ENCODE measurements at places on chromosomes 5 and 9. TPM values are rescaled to one million over a fixed set of nuclear protein-coding genes. Genes with fewer than 3 reads are reported as not detected.

GRCh38 chr5:55234121-55234700 is 803 bp upstream of the CCNO start:
- H3K27ac ChIP-seq, result no peak overlapping the region
- H3K27me3 ChIP-seq, result peaks cover 50% of the 10 kb centered on the region
- no peak for DNase-seq
- peak overlapping the region; percentile 52 for H3K4me3 ChIP-seq
- H3K36me3 ChIP-seq, result no peaks in the 10 kb centered on the region

GRCh38 chr9:136568288-136569081 is 22.6 kb upstream of the NOTCH1 start:
- DNase-seq, result no peak
- no peak overlapping the region for H3K4me3 ChIP-seq
- H3K27ac ChIP-seq, result peak overlapping the region; percentile 30
- no peaks in the 10 kb centered on the region for H3K27me3 ChIP-seq

GRCh38 chr5:35036536-35036935 is 11.2 kb downstream of the AGXT2 start:
- no peak for DNase-seq
- no peak overlapping the region for H3K4me3 ChIP-seq
- no peaks in the 10 kb centered on the region for H3K27me3 ChIP-seq
- H3K36me3 ChIP-seq, result no peaks in the 10 kb centered on the region
- no peaks in the 10 kb centered on the region for H3K4me1 ChIP-seq
- H3K27ac ChIP-seq, result no peak overlapping the region

GRCh38 chr9:15505921-15506320 is 4.8 kb downstream of the PSIP1 start:
- H3K27ac ChIP-seq, result no peak overlapping the region
- no peaks in the 10 kb centered on the region for H3K27me3 ChIP-seq
- no peaks in the 10 kb centered on the region for H3K36me3 ChIP-seq
- DNase-seq, result no peak
- no peak overlapping the region for H3K4me3 ChIP-seq

GRCh38 chr9:124779368-124780059 is 2.6 kb downstream of the OLFML2A start:
- H3K4me1 ChIP-seq, result peaks cover 63% of the 10 kb centered on the region
- no peaks in the 10 kb centered on the region for H3K27me3 ChIP-seq
- no peak overlapping the region for H3K4me3 ChIP-seq
- H3K27ac ChIP-seq, result peak overlapping the region; percentile 81
- H3K36me3 ChIP-seq, result no peaks in the 10 kb centered on the region

- H3K27me3 ChIP-seq, result no peaks in the 10 kb centered on the region
- peaks cover 9% of the 10 kb centered on the region for H3K4me1 ChIP-seq
- DNase-seq, result no peak
- no peaks in the 10 kb centered on the region for H3K36me3 ChIP-seq
- H3K4me3 ChIP-seq, result peak overlapping the region; percentile 19
Measured at GRCh38 chr9:111037356-111037707, 938 bp downstream of the LPAR1 start.

GRCh38 chr9:68797116-68797515 is 92.1 kb downstream of the PIP5K1B start:
- H3K27me3 ChIP-seq, result no peaks in the 10 kb centered on the region
- DNase-seq, result no peak
- peaks cover 10% of the 10 kb centered on the region for H3K4me1 ChIP-seq

DNA sequence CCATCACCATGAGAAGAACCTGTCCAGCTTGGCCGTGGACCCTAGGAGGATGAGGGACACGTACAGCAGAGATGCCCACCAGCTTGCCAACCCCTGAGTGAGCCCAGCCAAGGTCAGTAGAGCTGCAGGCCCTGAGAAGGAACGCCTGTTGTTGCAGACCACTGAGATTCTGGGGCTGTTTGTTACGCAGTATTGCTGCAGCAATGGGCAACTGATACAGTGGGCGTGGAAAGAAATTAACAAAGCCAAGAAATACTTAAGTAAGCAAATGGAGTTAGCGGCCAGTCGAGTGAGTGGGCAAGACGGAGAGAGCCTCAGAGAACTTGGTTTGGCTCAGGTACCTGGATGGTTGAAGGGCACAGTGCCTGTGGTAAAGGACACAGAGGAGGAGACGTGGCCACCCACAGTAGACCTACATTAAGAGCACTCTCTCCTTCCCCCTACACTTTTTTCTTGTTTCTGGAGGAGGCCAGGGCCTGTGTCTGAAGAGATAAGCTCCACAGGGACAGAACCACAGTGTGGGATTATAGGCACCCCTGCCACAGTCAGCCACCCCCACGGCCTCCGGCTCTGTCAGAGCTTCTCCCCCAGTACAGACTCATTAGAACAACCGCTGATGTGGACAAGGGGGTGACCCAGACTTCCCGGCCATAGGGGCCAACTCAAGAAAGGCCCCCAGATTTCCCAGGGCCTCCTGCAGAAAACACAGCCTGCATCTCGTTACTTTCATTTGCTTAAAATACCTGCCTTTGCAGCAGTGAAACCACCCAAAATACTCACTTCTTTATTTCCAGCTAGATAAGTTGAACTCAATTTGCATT is 40.1 kb upstream of the GRHPR start:
- H3K36me3 ChIP-seq, result no peaks in the 10 kb centered on the region
- no peak for DNase-seq
- no peak overlapping the region for H3K27ac ChIP-seq
- no peaks in the 10 kb centered on the region for H3K4me1 ChIP-seq
- no peaks in the 10 kb centered on the region for H3K27me3 ChIP-seq
- H3K4me3 ChIP-seq, result no peak overlapping the region

Gene NXNL2
- total RNA-seq, result 4.2 TPM

Gene IFNA13
- total RNA-seq, result not detected

GRCh38 chr9:20312732-20313131 is 309.6 kb downstream of the MLLT3 start:
- H3K36me3 ChIP-seq, result no peaks in the 10 kb centered on the region
- no peak overlapping the region for H3K4me3 ChIP-seq
- peaks cover 1% of the 10 kb centered on the region for H3K4me1 ChIP-seq
- no peaks in the 10 kb centered on the region for H3K27me3 ChIP-seq
- H3K27ac ChIP-seq, result no peak overlapping the region

Gene TMOD1
- 8.8 TPM for total RNA-seq

DNA sequence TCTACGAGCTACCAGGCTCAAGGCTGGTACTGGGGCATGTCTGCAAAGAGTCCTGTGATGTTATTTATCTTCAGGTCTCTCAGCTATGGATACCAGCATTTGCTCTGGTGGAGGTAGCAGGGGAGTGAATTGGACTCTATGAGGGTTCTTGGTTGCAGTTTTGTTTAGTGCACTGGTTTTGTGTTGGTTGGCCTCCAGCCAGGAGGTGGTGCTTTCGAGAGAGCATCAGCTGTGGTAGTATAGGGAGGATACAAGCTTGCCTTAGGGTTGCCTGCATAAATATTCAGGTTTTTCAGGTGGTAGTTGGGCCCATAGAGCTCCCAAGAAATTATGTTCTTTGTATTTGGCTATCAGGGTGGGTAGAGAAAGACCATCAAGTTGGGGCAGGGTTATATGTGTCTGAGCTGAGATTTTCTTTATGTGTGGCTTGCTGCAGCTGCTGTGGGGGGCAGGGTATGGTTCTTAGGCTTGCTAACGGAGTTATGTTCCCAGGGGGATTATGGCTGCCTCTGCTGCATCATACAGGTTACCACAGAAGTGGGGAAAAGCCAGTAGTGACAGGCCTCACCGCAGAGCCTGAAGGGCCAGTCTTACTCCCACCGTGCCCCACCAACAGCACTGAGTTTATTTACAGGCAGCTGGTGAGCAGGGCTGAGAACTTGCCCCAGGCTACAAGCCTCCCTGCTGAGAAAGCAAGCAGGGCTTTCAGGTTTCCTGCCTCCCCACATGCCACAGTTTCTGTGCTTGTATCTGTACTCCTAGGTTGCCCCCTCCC is 9.7 kb upstream of the RIOK2 start:
- DNase-seq, result no peak
- no peak overlapping the region for H3K4me3 ChIP-seq
- no peaks in the 10 kb centered on the region for H3K27me3 ChIP-seq
- no peaks in the 10 kb centered on the region for H3K4me1 ChIP-seq
- H3K36me3 ChIP-seq, result no peaks in the 10 kb centered on the region
- no peak overlapping the region for H3K27ac ChIP-seq

- DNase-seq, result no peak
- H3K27ac ChIP-seq, result no peak overlapping the region
- H3K36me3 ChIP-seq, result no peaks in the 10 kb centered on the region
- H3K4me1 ChIP-seq, result no peaks in the 10 kb centered on the region
Measured at GRCh38 chr5:130868186-130868840, 296.7 kb downstream of the HINT1 start.

GRCh38 chr5:38847559-38848347 is 1.9 kb downstream of the OSMR start:
- DNase-seq, result no peak
- peaks cover 11% of the 10 kb centered on the region for H3K4me1 ChIP-seq
- peak overlapping the region; percentile 95 for H3K27ac ChIP-seq
- H3K27me3 ChIP-seq, result peaks cover 2% of the 10 kb centered on the region

- no peaks in the 10 kb centered on the region for H3K4me1 ChIP-seq
- H3K27ac ChIP-seq, result no peak overlapping the region
- DNase-seq, result no peak
- no peaks in the 10 kb centered on the region for H3K36me3 ChIP-seq
- no peaks in the 10 kb centered on the region for H3K27me3 ChIP-seq
Measured at GRCh38 chr5:74326571-74327338, 313.8 kb downstream of the ENC1 start.

Gene BTF3
- total RNA-seq, result 393 TPM
